ENCODE measurements at places on chromosomes 6 and 20.

GRCh38 chr6:117352466-117353081 is 73.2 kb downstream of the ROS1 start:
- no peak for DNase-seq

- no peak for DNase-seq
Measured at GRCh38 chr20:51412333-51412871, 130.1 kb downstream of the NFATC2 start.

DNA sequence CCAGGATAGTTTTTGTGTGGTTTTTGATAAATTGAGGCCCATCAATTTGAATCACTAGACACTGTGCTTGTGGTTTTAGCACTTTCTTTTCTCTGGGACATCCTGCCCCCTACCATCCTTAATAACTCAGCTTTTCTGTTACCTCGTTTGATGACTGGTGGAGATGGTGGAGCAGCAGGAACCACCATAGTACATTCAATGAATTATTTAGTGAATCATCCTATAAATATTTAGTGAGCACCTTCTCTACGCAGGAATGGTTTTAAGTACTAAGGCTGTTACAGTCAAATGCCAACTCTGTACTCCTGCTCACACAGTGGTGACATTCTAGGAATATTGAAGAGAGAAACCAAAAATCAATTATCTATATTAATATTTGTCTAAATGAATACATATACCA is 585.2 kb downstream of the HAO1 start:
- DNase-seq = no peak

- DNase-seq = no peak
Measured at GRCh38 chr6:68443704-68444103, 191.4 kb upstream of the ADGRB3 start.

DNA sequence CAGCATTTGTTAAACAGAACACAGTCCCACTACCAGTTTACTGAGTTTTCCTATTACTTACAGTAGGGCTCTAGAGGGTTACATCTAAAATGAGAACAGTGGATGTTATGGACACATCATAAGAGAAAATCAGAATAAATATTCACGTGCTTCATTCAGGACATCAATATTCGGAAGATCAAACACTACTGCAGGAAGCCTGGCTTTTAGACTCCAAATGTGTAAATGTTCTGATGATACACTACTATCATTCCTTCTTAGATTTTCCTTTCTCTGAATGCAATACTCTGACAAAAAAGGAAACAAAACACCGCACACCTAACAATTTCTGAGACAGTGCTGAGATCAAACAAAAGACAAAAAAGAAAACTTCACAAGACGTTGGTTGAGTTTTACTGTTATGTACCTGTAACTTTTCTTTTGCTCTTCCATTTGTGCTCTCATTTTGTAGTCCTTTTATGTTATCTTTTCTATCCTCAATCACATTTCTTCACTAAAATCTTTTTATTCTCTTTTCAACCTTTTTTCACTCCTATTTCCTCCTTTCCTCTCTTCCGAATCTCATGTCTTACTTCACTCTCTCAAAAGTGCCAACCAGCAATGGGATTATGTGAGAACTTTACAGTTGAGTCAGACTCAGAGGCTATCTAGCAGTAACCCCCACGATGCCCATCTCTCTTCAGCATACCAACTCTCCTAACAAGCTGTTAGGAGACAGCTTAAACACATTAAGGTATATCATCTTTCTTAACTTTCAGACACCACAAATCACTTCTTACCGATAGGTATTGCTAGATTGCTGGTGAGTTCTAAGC is 1.7 kb downstream of the FAM184A start:
- DNase-seq = no peak

GRCh38 chr20:63293456-63293855 is 470 bp downstream of the COL20A1 start:
- no peak for DNase-seq

- no peak for DNase-seq
Measured at GRCh38 chr20:8535403-8536261, 403.6 kb downstream of the PLCB1 start.

GRCh38 chr6:29527126-29527525 is 32.4 kb downstream of the UBD start:
- DNase-seq = no peak

- peak; percentile 89 for DNase-seq
Measured at GRCh38 chr20:8647961-8648441, 420.9 kb upstream of the PLCB4 start.

- no peak for DNase-seq
Measured at GRCh38 chr6:20769631-20770030, 235.4 kb downstream of the CDKAL1 start.

- no peak for DNase-seq
Measured at GRCh38 chr6:35016502-35017321, 124.4 kb downstream of the TCP11 start.

DNA sequence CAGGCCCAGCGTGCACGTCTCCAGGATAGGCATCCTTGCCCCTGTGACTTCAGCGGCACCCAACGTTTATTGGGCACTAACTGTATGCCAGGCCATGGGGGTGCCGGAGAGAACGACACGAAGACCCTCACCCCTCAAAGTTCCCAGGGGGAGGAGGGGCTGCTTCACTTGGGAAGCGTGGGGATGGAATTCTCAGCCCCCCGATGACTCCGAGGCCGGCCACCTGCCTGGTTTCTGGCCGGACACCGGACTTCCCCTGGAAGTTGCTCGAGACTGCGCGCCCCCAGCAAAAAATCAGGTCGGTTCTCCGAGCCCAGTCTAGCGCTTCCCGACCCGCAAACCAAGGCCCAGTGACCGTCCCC is 275 bp upstream of the MAVS start:
- DNase-seq = no peak

GRCh38 chr20:10322073-10323012 is 103.7 kb downstream of the SNAP25 start:
- DNase-seq = no peak

DNA sequence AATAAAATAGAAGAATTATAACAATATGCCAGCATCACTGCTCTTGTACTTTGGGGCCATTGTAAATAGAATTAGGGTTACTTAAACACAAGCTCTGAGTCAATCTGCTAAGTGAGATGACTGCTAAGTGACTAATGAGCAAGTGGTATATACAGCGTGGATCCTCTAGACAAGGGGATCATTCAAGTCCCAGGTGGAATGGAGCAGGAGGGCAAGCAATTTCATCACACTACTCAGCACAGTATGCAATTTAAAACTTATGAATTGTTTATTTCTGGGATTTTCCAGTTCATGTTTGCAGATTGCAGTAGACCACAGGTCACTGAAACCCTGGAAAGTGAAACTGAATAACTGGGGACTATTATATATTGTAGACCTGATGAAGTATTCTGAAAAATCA is 235.3 kb downstream of the BTBD3 start:
- DNase-seq = no peak

DNA sequence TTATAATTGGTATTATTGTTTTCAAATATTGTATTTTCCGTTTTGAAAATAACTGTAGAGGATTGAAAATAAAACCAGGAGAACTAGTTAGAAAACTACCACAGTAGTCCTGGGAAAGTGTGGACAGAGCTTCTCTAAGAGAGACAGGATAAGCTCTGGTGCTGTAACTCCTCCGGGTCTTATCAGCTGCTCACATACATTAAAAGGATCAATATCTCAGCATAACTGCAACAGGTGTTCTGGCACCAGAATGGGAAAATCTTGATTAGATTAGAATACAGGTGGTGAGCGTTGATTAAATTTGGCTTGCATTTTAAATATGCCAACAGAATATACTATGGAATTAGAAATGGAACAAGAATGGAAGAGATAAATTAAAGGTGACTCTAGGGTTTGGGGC is 1138.9 kb upstream of the ADGRB3 start:
- DNase-seq = no peak

DNA sequence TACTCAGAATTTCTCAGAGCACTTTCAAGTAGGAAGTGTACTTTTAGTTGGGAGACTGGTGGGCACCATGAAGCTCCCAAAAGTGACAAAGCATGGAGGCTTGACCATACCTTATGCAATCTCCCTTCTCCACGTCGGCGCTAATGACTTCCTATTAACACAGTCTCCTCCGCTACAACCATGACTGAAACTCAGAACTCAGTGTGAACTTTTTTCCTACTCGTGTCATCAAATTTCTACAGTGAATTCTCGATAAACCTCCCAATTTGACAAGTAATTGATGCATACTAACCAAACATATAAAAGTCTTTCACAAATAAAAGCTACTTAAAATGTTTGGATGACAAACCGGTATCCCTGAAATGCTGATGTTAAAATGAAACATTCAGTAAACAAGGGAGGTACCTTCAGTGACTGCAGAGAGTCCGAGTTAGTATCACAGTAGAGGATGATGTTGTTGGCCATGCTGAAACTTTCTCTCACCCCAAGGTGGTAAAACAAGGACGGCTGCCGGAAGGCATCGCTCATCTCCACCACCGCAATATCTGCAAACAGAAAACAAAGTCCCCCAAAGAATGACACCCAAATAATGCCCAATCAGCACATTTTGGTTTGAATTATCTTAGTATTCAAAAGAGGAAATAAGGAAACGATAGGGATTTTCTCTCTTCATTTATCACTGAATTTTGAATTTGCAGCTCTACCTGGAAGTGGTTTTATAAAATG is 72.1 kb downstream of the MAP3K5 start:
- DNase-seq = no peak

All from vagina (tissue), 2 donors.